CD4-positive, alpha-beta T cell (primary cell): ENCODE measurements at places on chromosomes 13 and 19.

GRCh38 chr19:29381353-29382203, 144.2 kb upstream of the VSTM2B start:
- no peak overlapping the region for H3K27ac ChIP-seq
- H3K36me3 ChIP-seq = no peaks in the 10 kb centered on the region
- no peak overlapping the region for H3K4me3 ChIP-seq

- no peak overlapping the region for H3K4me3 ChIP-seq
- H3K27me3 ChIP-seq = no peaks in the 10 kb centered on the region
- DNase-seq = no peak
These were observed 402.6 kb downstream of the SUCLA2 start for GRCh38 chr13:47598340-47598911.

DNA sequence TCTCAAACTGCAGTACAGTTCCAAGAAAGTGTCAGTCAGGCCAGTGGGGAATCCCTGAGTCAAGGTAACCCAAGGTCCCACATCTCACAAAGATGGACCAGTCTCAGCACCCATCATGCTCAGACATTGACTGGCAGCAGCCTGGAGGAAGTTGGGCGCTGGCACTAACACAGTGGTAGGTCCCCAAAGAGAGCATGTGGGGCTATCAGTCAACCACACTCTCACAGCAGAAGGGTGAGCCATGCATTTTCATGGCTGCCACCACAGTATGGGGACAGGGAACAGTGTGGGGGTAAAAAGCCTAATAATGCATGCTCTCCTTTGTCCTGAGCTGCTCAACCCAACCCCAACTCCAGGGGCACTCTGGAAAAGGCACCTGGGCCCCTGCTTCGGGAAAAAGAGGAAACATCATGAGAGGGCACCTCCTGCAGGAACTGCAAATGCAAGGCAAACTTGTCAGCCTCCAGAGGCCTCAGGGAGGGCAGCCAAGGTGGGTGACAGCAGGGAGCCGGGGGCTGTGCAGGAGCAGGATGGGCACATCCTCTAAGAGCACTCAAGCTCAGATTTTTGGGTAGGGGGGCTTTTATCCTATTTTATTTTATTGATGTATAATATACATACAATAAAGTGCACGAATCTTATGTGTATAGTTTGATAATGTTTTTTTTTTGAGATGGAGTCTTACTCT, 9.5 kb upstream of the PLEKHF1 start:
- H3K4me3 ChIP-seq = no peak overlapping the region
- DNase-seq = no peak
- H3K27me3 ChIP-seq = no peaks in the 10 kb centered on the region
- peaks cover 16% of the 10 kb centered on the region for H3K4me1 ChIP-seq
- no peak overlapping the region for H3K27ac ChIP-seq

GRCh38 chr13:49777746-49778614, 14.5 kb downstream of the KPNA3 start:
- no peak overlapping the region for H3K4me3 ChIP-seq
- peaks cover 5% of the 10 kb centered on the region for H3K4me1 ChIP-seq
- no peaks in the 10 kb centered on the region for H3K27me3 ChIP-seq
- no peak overlapping the region for H3K27ac ChIP-seq

DNA sequence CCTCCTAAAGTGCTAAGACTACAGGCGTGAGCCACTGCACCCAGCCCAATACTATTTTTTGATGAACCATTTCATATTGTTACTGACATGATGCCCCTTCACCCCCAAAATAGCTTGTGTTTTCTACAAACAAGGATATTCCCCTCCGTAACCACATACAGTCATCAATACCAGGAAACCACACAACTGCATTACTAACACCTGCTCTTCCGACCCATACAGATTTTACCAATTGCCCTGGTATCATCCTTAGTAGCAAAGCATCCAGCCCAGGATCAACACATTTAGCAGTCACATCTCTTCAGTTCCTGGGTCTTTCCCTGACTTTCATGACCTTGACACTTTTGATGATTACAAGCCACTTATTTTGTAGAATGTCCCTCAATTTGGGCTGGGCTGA, 33.6 kb downstream of the KCTD15 start:
- peaks cover 9% of the 10 kb centered on the region for H3K27me3 ChIP-seq
- H3K4me1 ChIP-seq = no peaks in the 10 kb centered on the region
- H3K27ac ChIP-seq = no peak overlapping the region
- no peaks in the 10 kb centered on the region for H3K36me3 ChIP-seq
- no peak for DNase-seq

DNA sequence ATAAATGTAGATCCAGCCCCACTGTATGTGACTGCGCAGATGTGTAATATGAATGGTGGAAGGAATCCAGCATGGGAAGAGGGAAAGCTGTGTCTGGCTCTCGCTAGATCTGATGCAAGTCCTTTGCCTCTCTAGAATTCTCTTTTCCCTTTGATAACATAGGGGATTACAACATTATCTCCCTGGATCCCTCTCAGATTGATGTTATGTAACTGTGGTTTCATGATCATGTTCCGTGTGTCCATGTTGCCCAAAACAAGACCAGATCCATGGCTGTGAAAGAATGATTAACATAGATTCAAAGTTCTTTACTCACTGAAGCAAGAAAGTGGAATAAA, 184.0 kb upstream of the UBL3 start:
- H3K27ac ChIP-seq = no peak overlapping the region
- no peaks in the 10 kb centered on the region for H3K4me1 ChIP-seq
- H3K27me3 ChIP-seq = no peaks in the 10 kb centered on the region
- H3K4me3 ChIP-seq = no peak overlapping the region

- H3K27me3 ChIP-seq = no peaks in the 10 kb centered on the region
- no peaks in the 10 kb centered on the region for H3K36me3 ChIP-seq
- H3K4me3 ChIP-seq = no peak overlapping the region
- H3K27ac ChIP-seq = no peak overlapping the region
- H3K4me1 ChIP-seq = no peaks in the 10 kb centered on the region
- DNase-seq = no peak
These were observed 145.2 kb downstream of the DIAPH3 start for GRCh38 chr13:60018536-60018935.

GRCh38 chr19:30930941-30931706, 418.1 kb downstream of the TSHZ3 start:
- no peak for DNase-seq
- H3K27ac ChIP-seq = no peak overlapping the region
- H3K27me3 ChIP-seq = no peaks in the 10 kb centered on the region
- H3K4me3 ChIP-seq = no peak overlapping the region
- no peaks in the 10 kb centered on the region for H3K4me1 ChIP-seq

GRCh38 chr13:113196970-113197737, 11.3 kb downstream of the PCID2 start:
- peaks cover 4% of the 10 kb centered on the region for H3K4me1 ChIP-seq
- H3K27ac ChIP-seq = no peak overlapping the region
- no peaks in the 10 kb centered on the region for H3K27me3 ChIP-seq
- H3K36me3 ChIP-seq = peaks cover 77% of the 10 kb centered on the region

DNA sequence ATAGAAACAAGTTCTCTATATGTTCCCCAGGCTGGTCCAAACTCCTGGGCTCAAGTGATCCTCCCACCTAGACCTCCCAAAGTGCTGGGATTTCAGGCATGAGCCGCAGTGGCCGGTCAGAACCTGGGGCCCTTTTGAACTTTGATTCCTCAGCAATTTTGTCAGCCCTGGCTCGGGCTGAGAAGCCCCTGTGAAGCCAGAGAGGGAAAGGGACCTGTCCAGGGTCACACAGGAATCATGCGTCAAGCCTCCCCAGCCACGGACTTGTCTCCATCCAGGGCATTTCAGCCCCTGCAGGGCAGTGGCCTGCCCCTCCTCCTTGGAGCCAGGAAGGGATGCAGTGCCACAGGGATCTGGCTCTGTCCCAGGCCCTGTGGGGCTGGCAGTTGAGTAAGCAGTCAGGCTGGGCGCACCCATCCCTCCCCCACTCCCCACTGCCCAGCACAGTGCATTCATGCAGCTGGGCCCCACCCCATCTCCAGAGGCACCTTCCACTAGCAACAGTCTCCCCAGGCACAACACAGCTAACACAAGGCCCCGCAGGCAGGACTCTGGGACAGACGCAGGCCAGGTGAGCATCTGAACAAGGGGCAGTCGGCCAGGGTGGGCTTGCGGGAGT, at the start of gene CAPS:
CAPS (plus strand) TSS at position 516 of the 619 bp plus-strand sequence. CDS start 153 bp downstream, outside the sequence.
- no peaks in the 10 kb centered on the region for H3K4me1 ChIP-seq
- no peak within 1 kb of the TSS for H3K4me3 ChIP-seq

DNA sequence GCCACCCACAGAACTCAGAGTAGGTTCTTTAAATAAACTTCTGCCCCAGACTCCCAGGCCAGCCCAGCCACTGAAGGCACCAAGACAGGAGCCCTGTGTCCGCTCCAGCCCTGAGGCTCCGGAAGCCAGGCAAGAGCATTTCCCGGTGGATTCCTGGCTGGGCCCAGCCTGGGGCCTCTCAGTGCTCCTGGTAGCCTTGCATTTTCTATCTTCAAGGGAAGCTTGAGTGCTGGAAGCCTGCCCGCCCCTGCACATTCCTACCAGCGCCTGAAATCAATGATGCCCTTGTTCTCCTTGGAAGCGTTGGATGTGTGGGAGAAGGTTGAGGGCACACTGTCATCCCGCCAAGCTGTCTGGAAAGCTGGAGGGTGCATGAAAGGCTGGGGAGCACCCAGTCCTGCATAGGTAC, 70.3 kb downstream of the ALOX5AP start:
- no peaks in the 10 kb centered on the region for H3K27me3 ChIP-seq
- DNase-seq = no peak
- peaks cover 8% of the 10 kb centered on the region for H3K4me1 ChIP-seq
- H3K27ac ChIP-seq = no peak overlapping the region
- no peaks in the 10 kb centered on the region for H3K36me3 ChIP-seq

- no peak overlapping the region for H3K27ac ChIP-seq
- H3K36me3 ChIP-seq = no peaks in the 10 kb centered on the region
- peaks cover 5% of the 10 kb centered on the region for H3K27me3 ChIP-seq
- H3K4me3 ChIP-seq = no peak overlapping the region
These were observed 37.5 kb upstream of the XPO4 start for GRCh38 chr13:20940083-20940482.

GRCh38 chr13:22040810-22041364, 370.0 kb downstream of the FGF9 start:
- DNase-seq = no peak
- no peaks in the 10 kb centered on the region for H3K36me3 ChIP-seq
- peak overlapping the region; percentile 31 for H3K4me3 ChIP-seq
- H3K27ac ChIP-seq = no peak overlapping the region
- H3K27me3 ChIP-seq = no peaks in the 10 kb centered on the region
- H3K4me1 ChIP-seq = no peaks in the 10 kb centered on the region

DNA sequence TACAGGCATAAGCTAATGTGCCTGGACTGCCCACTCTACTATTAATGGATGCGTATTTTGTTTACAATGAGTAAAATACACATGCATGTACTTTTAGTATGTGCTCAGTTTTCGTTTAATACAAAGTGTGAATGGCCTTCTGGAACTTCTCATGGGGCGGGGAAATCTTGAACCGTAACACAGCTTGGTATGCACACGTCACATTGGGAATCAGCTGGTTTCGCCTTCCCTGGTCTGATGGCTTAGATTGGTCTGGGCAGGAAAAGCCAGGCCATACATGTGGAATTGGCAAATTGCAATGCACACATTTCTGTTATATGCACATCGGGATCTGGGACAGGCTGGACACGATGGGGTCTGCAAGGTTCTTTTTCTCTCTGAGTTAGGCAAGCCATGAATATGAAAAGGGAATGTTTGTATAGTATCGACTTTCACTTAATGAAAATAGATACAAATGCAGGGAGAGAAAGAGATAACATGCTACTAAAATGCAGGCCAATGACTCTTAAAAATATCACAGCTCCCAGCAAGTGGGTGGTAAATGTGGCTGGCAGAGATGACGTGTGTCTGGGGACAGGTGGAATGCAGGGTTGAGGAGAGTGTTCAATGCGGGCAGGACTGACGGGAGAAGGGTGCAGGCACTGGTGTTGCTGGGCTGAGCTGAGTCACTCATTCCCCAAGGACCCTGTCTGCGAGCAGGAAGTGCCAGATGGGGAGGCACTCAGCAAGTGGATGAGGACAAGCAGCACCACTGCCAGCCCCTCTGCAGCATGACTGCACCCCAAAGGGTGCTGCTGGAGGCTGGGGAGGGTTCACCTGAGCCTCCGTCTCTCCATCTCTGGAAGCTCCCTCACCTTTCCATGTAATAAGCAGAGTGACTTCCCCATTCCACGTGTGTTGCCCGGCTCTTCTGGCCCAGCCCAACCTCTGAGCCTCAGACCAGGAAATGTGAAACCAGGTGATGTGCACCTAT, 204.0 kb upstream of the GPR12 start:
- peaks cover 3% of the 10 kb centered on the region for H3K27me3 ChIP-seq
- DNase-seq = no peak
- H3K4me1 ChIP-seq = no peaks in the 10 kb centered on the region
- no peaks in the 10 kb centered on the region for H3K36me3 ChIP-seq
- H3K4me3 ChIP-seq = no peak overlapping the region

GRCh38 chr13:67106502-67107057, 123.6 kb downstream of the PCDH9 start:
- H3K4me3 ChIP-seq = no peak overlapping the region
- DNase-seq = no peak
- no peak overlapping the region for H3K27ac ChIP-seq

DNA sequence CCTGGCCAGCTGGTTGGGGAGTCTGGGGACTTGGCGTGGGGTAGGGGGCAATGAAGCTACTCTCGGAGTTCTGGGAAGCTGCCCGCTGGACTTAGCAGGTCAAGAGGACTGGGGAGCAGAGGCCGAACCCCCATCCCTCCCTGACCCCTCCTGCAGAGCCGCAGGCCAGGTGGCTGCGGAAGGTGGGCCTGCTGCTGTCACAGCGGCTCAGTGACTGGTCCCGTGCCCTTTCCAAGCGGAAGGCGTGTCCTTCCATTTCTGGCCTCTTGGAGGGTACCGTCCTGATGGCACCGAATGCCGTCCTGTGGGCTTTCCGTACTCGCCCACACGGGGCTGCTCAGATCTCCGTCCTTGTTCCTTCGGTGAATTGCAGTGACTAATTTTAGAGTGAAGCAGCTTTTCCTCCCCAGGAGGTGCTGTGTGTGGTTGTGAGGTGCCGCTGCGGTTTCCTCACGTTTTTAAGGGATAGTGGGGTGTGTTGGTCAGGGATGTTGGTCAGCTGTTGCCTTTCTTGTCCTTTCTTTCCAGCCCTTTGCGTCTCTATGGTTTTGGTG, 20.8 kb downstream of the DOT1L start:
- DNase-seq = no peak
- H3K4me3 ChIP-seq = no peak overlapping the region
- no peaks in the 10 kb centered on the region for H3K27me3 ChIP-seq
- no peak overlapping the region for H3K27ac ChIP-seq
- H3K36me3 ChIP-seq = peaks cover 41% of the 10 kb centered on the region
- no peaks in the 10 kb centered on the region for H3K4me1 ChIP-seq

DNA sequence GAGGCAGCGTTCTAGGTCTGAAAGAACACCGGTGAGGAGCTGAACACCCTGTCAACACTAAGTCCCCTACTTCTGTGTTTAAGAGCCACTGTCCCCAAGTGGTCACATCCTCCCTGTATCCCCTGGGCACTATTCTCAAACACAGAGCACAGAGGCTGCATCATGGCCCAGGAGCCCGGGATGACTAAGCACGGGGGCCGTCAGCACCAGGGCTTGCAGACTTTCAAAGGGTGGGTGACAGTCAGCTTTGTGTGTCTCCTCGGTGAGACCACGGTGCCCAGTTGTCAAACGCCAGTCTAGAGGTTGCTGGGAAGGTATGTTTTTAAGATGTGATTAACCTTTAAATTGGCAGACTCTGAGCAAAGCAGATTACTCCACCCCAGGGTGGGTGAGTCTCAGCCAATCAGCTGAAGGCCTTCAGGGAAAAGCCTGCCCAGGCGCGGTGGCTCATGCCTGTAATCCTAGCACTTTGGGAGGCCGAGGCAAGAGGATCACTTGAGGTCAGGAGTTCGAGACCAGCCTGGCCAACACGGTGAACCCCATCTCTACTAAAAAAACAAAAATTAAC, 8.0 kb downstream of the MAP2K2 start:
- H3K27me3 ChIP-seq = no peaks in the 10 kb centered on the region
- DNase-seq = no peak
- peak overlapping the region; percentile 55 for H3K27ac ChIP-seq
- peaks cover 55% of the 10 kb centered on the region for H3K36me3 ChIP-seq
- peaks cover 45% of the 10 kb centered on the region for H3K4me1 ChIP-seq

GRCh38 chr19:38661136-38661535, 13.7 kb downstream of the ACTN4 start:
- no peak overlapping the region for H3K27ac ChIP-seq
- peaks cover 10% of the 10 kb centered on the region for H3K27me3 ChIP-seq
- DNase-seq = no peak
- H3K4me3 ChIP-seq = no peak overlapping the region
